ENCODE measurements at places on chromosomes 11 and 22.

DNA sequence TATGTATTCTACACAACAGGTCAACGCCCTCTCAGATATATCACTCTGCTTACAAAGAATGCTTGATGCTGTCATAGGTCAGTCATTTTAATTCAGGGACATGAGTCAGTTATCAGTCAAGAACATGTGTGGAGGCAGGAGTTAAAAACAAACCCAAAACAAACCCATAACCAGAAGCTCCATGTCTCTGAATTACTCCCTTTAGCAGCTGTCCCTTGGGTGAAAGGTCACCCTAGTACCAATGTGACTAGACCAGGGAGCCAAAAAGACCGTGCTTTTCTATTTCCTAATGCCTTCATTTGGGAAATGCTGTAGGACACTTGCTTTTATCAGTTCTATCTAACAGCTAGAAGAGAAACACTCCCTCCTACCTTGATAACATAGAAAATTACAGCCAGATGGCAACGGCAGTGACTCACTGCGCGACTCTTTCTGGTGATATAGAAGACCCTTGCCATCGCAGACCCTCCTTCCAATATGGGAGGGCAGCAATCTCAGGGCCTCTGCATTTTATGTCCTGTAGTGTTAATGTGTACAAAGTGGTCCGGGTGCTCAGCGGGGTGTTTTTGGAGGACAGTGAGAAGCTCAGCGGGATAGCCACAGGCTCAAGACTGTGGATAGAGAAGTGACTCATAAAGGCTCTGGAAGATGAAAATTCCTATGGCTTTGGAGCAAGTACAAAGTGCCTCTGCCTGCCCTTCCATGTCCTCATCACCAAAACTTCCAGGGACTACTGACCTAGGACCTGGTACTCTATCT, 24.8 kb downstream of the APOL5 start:
- peak; percentile 51 for DNase-seq

GRCh38 chr22:36443198-36443770, 38.2 kb downstream of the TXN2 start:
- DNase-seq: no peak

DNA sequence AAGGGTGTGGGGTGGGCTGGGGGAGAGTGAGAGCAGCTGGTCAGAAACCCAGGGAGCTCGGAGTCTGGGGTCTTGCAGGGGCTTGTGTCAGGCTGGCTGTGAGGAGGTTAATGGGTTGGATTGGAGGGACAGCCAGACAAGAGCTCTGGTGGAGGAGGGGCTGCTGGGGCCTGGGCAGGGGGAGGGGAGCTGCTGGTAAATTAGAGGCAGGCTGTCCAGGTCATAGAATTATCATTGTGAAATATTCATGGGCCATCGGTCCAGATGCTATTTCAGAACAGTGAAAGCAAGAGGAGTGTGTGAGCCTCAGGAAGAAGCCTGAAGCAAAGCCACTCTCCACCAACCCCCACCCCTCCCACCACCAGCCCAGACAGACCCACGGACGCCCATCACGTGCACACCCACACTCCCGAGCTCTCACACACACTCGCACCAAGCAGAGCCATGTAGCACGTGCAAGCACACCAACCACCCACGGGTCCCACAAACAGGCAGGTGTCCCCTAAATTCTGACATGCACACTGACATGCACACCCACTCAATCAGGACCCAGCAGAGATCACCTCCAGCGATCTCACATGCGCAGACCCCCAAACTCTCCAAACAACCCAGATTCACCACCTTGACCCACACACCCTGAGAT, 18.8 kb downstream of the RTN4RL2 start:
- DNase-seq: no peak

- no peak for DNase-seq
These were observed 11.6 kb downstream of the DEPDC7 start for GRCh38 chr11:33027233-33027632.

DNA sequence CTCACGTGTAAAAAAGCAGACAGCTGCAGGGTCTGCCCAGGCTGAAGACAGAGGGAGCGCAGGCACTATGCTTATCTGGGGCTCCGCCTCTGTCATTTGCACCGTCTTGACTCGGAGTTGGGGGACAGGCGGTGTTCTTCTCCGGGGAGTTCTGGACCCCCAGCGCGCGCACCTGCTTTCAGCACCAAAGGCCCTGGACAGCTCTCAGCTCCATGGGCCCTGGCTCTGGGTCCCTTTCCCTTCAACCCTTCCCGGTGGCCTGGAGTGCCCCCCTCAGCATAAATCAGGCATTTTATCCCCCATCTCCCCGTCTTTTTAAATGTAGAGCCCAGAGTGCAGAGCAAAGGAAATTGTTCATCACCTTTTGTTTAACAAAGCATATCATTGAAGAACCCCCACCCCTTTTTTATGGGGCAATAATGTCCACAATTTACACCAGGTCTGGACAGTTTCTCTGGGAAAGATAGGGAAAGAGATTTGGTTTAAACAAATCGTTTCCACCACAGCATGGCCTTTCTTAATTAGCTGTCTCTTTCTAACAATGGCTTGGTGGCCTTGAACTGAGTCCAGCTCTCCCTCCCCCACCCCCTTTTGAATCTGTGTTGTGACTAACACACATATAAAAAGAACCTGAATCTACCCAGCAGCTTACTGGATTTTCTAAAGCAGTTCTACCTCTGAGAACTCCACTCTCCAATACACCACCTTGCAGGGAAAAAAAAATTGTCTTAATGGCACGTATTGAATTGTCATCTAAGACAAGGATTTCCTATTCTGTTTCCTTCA, 1.7 kb downstream of the SEZ6L start:
- DNase-seq: no peak

GRCh38 chr11:79667380-79667779, 226.6 kb upstream of the TENM4 start:
- no peak for DNase-seq

GRCh38 chr11:102223859-102224258, 93.4 kb upstream of the BIRC3 start:
- DNase-seq: no peak

DNA sequence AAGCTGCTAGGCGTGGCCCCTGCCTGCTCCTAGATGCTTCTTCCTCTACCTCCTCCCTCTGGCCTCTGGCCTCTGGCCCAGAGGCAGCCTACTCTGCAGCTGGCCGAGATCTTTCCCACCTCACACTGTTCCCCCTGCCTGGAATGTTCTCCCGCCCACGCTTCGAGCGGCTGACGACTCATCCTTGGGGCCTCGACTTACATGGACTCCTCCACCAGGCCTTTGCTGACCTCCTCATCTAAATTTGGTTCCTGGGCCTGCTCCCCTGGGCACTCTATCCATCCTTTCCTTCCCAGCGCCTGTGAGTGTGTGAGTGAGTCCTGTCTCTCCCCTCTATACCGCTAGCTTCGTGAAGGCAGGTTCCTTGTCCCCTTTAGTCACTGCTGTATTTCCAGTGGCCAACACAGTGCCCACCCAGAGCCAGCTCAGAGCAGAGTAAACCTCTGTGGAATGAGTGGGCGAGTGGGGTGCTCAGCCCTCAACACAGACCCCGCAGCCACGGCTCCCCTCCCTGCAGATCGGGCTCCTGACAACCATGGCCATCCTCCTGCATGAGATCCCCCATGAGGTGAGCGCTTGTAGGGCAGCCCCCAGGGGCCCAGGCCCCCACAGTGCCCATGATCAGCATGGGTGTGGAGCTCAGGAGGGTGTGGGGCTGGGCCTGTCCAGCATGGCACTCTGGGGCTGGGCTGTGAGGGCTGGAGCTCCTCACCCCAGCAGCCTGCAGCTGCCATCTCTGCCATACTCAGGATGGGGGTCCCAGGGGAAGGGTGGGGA, 5.7 kb downstream of the SLC39A13 start:
- no peak for DNase-seq

- DNase-seq: no peak
These were observed 277.1 kb downstream of the TTC28 start for GRCh38 chr22:28402539-28402938.

GRCh38 chr22:17172029-17172833, 13.2 kb upstream of the HDHD5 start:
- no peak for DNase-seq

- DNase-seq: no peak
These were observed 397.0 kb upstream of the ISX start for GRCh38 chr22:34669001-34669400.

DNA sequence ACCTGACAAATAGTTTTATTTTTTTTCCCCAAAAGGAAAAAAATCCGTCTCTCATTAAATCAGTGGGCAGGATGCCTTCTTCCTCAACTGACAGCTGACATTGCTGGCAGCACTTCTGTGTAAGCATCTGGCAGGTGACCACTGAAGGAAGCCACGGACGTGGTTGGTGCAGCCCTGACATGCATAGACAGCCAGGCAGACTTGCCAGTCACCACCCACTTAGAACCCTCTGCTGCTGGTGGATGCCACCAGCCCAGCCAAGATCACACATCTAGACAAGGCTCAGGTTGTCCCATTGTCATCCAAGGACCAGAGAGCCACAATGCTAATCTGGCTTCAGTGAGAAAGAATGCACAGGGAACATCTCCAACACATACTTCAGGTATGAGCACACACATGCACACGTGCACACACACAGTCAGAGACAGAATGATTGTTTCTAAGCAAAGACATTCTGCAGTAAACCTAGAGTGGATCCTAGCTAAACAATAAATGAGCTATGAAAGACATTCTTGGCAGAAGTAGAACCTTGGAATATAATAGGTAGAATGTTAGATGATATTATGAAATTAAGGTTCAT, 49.8 kb upstream of the BMAL1 start:
- DNase-seq: no peak

DNA sequence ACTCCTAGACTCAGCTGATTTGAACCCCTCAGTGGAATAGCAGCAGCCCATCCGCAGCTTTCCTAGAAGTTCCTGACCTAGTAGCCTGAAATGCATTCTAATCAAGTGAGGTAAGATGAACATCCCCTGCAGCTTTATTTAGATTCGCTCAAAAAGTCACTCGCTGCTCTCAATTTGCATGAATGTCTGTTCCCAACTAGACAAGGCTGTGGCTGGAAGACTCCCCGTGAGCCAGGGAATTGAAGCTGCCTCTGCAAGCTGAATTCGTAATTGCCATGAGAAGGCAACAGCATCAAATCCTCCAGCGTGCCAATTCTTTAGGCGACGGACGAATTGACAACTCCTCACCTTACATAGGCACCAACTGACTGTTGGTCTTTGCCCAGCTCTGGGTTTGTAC, 17.1 kb upstream of the SCN3B start:
- DNase-seq: no peak

DNA sequence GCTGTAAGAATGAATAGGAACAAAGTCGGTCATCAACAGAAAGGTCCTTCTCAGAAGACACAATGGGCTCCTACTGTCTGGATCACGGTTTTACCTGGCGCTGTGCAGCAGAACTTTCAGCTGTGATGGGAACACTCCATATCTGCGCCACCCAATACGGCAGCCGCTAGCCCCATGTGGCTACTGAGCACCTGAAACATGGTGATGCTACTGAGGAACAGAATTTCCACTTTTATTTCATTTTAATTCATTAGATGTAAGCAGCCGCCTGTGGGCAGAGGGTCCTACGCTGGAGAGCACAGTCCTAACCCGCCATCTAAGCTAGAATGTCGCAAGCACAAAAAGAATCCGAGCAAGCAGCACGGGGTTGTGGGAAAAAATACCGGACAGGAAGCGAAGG, 2.7 kb downstream of the SULT4A1 start:
- DNase-seq: no peak

- no peak for DNase-seq
These were observed 48.8 kb upstream of the FIBIN start for GRCh38 chr11:26944866-26945664.

DNA sequence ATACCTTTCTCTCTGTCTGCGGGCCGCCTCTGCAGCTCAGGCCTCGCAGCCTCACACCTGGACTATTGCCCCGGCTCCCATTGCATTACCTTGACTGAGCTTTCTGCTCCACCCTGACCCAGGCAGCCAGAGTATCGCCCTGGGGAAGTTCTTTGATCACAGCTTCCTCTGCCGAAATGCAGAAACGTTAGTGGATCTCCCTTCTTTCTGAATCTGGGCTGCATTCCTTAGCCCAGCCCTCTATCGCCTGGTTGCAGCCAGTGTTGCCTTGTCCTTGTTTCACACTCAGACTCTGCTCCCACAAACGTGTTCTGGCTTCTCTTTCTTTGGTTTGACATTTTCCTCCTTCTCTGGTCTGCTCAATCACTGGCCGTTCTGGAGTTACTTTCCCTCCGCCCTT, 195.7 kb downstream of the ADAMTS15 start:
- DNase-seq: no peak

DNA sequence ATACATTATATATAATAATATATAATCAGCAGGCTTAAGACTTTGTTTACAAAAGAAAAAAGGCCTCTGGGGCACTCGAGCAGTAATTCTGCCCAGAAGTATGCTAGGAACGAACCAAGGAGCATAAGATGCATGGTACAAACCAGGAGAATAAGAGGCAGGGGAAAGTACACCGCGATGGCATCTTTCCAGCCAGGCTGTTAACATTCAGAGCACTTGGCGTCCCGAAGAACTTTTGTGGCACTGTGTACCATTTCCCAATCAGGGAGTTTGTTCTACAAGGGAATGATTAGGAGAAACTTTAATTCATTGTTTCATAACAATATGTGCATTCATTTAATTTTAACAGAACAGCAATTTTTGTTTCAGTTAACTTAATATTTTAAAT, 125.1 kb downstream of the WT1 start:
- no peak for DNase-seq

DNA sequence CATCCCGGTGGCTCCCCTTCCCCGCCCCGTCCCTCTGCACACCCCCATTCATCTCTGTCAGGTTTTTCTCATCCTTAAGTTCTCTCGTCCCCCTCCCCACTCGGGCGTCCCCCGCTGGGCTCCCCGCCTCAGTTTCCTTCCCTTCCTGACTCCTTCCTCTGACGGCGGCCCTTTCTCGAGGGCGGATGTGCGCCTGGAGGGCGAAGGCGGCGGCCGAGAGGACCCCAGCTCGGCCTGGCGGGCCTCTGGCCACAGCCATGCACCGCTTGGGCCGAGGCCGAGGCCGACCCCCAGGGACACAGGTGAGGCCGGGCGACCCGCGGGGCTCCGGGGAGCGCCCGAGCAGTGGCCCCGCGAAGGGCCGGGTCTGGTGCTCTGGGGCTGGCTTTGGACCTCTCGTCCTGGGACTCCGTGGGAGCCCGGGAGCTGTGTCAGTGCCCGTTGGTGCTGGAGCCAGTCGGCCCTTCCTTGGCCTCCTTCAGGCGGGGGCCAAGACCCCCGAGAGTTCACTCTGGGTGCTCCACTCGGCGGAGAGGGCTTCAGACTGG, 2.9 kb downstream of the PHLDB1 start:
- DNase-seq: peak; percentile 16

DNA sequence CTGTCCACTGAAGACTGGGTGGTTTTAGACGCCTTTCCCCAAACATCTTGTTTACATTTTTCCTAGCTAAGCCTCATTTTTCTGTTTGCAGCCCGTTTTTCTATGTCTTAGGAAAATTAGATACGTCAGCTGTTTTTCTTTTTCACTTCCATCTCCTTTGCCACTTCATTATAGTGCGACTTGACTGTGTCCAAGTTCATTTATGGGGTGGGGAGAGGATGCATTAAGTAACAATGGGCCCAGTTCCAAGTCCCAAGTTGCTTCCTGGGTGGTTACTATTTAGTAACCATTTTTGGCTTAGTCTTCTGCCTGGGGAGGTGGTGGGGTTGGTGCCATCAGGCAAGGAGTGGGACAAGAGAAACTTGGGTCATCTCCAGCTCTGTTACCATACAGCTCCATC, 83.0 kb downstream of the TRAF6 start:
- DNase-seq: peak; percentile 46

All from suppressor macrophage treated with lipopolysaccharide for 4 hours (primary cell).